BJ (cell line): ENCODE measurements at places on chromosomes 11 and 22.

GRCh38 chr11:112835591-112836255 lies 125.5 kb upstream of the NCAM1 start:
- DNase-seq = no peak

DNA sequence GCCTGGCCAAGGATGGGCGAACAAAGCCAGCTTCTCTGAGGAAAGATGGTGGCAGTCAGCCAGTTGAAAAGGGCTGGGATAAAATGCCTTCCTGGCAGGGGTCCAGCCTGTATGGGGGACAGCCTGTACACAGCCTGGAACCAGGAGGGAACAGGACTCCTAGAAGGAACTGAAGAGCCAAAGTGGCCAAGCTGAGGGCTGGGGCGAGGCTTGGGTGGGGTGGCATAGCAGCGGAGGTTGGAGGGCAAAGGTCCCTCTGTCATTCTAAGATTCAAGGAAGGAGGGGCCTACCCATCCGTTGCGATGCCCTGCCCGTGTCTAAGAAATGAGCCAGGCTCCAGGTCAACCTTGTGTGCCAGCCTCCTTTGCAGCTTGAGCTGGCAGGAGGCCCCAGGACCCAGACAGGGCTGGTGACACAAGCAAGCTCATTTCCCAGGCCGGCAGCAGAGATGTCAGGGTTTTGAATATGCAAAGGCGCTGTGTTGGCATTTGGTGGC lies 22.6 kb downstream of the FADD start:
- DNase-seq = no peak

DNA sequence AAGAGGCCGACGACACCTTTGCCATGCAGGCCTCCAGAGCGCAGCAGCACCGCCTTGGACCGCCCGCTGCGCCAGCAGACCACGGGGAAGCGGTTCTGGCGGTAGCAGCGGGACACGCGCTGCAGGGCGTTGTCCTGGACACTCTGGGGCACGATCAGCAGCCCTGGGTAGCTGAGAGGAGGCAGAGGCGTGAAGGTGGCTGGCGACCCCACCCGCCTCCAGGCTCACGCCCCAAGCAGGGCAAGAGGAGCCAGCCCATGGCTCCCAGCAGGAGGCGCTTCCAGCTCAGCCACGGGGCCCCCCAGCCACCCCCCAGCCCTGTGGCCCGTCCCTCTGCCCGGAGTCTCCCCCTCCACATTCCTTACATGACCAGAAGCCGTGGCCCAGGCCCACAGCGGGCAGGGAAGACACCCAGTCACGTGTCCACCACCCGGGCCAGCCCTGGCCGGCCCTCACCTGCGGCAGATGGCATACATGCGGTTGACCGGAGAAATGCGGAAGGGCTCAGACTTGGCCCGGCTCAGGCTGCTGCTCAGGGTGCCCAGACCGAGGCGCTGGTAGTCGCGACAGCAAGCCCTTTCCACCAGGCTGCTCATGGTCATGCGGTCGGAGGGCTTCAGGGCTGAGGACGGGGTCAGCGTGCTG lies 15.2 kb downstream of the SBF1 start:
- DNase-seq = no peak

GRCh38 chr11:62145261-62145871 lies 21.6 kb downstream of the INCENP start:
- DNase-seq = no peak

DNA sequence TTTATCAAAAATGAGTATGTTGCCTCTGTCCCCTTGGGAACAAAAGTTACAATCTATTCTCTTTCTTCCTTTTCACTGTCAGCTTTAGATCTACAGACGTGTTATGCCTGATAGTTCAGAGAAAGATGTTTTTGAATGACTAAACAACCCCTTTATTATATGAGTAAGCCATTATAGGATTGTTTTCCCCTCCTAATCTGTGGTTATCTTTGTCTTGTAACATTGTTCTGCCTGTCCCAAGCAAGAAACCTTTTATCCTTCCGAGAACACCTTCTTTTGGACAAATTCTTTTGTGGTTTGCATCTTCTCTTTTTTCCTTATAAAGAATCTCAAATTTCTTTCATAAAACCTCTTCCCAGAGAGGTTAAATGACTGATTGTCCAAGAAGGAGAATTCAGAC lies 208.4 kb downstream of the DDX10 start:
- no peak for DNase-seq

- no peak for DNase-seq
These were observed 14.4 kb upstream of the FXYD2 start for GRCh38 chr11:117838901-117839300.
